Peyer's patch (tissue), 4 donors: ENCODE measurements at places on chromosomes 11 and 22.

GRCh38 chr11:35272391-35272902 lies 133.5 kb downstream of the CD44 start:
- DNase-seq, result peak; percentile 49

DNA sequence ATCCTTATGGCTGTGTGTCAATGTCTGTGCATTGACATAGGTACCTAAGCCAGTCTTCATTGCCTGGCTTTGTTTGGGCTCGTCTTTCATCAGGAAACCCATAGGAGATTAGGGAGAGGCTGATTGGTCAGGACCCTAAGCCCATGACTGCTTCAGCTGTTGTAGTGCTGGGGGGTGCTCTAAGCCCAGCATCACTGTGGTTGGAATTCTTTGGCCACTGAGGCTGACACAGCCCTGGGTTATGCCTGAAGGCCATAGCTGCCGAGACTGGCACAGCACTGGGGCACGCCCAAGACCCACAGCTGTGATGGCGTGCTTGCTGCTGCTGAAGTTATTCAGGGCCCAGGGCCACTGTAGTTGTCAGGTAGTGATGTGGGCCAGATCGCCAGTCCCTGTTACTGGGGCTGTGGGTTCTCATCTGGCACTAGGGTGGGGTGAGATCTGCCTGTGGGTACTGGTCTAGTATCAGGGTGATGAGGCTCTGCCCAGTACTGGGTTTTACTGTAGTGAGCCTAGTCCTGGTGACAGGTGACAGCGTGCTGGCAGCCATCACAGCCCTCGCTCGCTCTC lies 4.9 kb downstream of the USP18 start:
- no peak for DNase-seq

DNA sequence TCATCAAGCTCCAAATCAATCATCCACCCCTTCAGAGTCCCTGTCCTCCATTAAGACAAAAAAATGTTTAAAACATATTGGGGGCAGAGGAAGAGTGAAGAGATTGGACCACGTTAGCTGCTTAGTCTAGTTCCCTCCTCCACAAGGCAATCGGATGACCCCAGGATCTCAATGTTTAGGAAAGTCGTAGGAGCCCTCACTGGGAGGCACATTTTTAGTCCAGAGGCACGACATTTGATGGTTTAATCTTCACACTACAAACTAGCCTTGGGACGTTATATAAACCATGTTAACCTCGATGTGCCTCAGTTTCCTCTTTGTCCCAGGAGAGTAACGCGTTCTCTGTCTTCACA lies 588 bp upstream of the FAT3 start:
- no peak for DNase-seq

- no peak for DNase-seq
These were observed 21.3 kb downstream of the ZBTB16 start for GRCh38 chr11:114080769-114081168.
